Activated T-cell treated with anti-CD3 and anti-CD28 coated beads for 1 hour (primary cell): ENCODE measurements at places on chromosomes 2 and 18.

DNA sequence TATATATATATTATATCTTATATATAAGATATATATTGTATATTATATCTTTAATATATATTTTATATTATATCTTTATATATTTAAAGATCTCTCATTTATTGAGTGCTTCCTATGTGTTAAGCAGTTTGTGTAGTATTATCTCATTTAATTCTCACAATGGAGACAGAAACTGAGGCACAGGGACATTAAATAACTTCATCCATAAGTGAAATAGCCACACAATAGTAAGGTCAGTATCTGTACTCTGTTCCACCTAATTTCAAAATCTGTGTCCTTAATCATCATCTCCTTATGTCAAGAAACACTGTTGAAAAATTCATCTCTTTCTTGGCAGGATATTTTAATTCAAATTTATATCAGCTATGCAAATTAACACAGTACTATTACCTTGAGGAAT, 52.8 kb upstream of the CD302 start:
- no peak for DNase-seq

- no peak for DNase-seq
These were observed 16.2 kb downstream of the CCDC88A start for GRCh38 chr2:55403256-55403998.

DNA sequence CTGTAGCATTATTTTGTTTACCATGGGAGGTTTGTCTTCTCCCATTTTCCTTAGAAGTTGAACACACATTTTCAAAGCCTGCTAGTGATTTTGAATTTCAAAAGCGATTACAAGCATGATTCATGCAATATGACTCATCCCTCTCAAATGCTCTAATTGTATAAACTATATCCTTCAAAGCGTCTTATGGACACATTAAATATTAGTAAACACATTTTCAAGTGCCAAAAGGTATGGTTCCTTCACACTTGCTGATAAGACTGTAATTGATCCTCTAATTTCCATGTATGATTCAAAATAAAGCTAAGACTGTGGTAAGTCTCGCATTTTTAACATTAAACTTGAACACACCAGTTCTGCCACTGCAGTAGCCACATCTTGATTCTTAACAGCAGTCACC, 512.9 kb downstream of the LRRTM4 start:
- DNase-seq: no peak

GRCh38 chr18:3623769-3624545, 174.0 kb downstream of the TGIF1 start:
- no peak for DNase-seq

- no peak for DNase-seq
These were observed 1794.5 kb upstream of the CELF4 start for GRCh38 chr18:39360072-39360471.
